ENCODE measurements at places on chromosomes 13 and 19.

GRCh38 chr19:55482156-55482961, 2.6 kb upstream of the NAT14 start:
- no peak for DNase-seq

- DNase-seq, result no peak
These were observed 8.6 kb downstream of the ZNF784 start for GRCh38 chr19:55615543-55616394.

DNA sequence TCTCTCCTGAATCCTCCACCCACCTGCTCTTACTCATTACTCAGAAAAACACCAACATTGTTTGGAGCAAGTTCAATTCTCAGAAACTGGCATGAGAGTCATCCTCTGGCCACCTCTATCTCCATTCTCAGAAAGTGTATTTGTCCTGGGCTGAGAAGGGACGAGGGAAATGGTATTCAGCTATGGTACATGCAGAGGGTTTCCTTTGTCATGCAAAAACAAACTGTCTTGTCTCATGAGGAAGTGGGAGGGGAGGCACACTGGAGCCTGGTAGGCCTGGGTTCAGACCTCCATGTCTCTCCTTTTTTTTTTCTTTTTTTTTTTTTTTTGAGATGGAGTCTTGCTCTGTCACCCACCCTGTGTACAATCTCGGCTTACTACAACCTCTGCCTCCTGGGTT, 31.9 kb upstream of the LILRA2 start:
- DNase-seq, result no peak

- DNase-seq, result no peak
These were observed 132.9 kb downstream of the RAP2A start for GRCh38 chr13:97566907-97567306.

DNA sequence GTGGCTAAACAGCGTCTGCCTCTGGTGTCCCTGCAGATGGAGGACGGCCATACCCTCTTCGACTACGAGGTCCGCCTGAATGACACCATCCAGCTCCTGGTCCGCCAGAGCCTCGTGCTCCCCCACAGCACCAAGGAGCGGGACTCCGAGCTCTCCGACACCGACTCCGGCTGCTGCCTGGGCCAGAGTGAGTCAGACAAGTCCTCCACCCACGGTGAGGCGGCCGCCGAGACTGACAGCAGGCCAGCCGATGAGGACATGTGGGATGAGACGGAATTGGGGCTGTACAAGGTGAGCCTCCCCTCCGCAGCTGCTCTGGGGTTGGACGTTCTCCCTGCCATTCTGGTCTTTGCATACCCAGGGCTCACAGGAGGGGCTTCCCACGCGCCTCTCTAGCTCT, 19.9 kb downstream of the UHRF1 start:
- no peak for DNase-seq

DNA sequence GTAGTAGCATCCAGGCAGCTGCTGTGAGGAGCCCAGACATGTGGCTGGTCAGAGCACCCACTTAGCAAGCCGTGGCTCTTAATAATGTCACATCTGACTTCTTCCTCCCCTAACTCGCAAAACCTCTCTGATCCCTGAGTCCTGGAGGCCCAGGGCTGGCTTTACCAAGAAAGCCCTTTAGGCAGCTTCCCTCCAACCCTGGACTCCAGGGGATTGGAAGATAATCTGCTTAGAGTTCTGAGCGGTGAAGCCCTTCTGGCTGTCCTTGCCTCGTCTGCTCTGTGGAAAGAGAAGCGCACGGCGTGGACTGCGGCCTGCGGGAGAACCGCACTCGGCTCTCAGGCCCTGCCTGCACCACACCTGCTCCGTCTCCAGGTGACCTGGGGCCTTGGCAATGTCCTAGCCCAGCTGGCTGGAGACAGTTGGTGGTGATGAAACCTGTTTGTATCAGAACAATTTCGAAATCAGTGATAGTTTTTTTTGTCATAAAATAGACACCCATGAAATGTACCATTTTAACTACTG, 64.5 kb upstream of the MCF2L start:
- DNase-seq, result no peak

DNA sequence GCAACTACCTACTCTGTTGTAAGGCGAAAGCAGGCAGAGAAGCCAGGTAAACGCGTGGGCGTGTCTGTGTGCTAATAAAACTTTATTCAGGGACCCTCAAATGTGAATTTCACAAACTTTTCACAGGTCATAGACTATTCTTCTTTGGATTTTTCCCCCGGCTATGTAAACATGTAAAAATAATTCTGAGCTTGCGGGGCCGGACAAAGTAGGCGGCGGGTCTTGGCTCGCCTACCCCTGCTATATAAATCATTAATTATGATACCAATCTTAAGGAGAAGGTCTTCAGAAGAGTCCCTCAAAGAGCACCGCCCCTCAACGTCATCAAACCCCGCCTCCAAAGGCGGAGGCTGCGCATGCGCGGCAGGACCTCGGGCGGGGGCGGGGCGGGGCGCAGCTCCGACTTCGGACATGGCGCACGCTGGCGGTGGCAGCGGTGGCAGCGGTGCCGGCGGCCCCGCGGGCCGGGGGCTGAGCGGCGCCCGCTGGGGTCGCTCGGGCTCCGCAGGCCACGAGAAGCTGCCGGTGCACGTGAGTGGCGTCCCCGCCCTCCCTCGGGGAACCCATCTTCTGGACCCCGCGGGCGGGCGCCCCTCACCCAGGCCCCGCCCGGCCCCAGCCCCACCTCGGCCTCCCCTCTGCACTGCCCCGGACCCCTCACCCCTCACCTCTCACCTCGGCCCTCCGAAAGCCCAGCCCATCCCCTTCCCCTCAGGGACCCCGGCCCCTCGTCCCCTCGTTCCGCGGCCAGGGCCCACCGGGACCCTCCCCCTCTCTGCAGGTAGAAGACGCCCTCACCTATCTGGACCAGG, at the start of gene SIN3B:
Gene SIN3B (plus strand): TSS at position 389 of the 812 bp plus-strand sequence. CDS start 23 bp downstream, at position 412.
- DNase-seq, result peak; percentile 95

DNA sequence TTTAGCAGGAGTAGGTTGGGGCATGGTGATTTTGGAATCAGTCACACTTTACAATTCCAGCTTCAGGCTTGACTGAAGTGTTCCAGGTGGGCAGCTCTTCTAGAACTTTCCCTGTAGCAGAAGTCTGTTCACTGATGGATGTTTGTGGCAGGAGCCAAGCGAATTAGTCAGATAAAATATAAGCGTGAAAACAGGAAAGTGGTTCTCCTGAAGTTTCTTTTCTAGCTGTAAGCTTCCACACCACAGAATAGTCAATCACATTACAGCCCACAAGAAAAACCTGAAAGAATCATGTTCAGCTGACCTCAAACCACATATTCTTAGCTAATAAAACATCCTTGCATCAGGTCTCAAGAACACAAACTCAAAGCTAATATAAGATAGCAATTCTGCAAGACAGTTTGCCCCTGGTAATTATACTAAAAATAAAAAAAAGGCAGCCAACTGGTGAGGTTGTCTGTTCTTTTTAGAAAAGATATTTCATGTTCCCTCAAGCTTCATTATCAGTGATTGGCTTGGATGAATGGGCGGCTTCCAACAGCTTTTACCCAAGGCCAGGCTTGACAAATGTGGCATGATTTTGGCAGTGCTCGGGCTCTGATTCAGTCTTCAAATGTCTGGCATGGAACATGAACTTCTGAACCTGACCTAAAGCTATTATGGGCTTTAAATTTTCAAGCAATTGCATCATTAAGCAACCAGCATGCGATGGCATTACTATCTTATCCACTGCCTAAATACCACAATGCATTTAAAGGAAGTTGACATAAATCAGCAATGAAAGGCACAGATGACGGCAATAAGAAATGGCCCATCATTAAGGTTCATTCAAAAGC, 136.8 kb downstream of the DCLK1 start:
- no peak for DNase-seq

- no peak for DNase-seq
These were observed 2190.3 kb upstream of the PCDH20 start for GRCh38 chr13:63605962-63606361.

GRCh38 chr13:95787356-95788099, 110.6 kb downstream of the DNAJC3 start:
- DNase-seq, result no peak

DNA sequence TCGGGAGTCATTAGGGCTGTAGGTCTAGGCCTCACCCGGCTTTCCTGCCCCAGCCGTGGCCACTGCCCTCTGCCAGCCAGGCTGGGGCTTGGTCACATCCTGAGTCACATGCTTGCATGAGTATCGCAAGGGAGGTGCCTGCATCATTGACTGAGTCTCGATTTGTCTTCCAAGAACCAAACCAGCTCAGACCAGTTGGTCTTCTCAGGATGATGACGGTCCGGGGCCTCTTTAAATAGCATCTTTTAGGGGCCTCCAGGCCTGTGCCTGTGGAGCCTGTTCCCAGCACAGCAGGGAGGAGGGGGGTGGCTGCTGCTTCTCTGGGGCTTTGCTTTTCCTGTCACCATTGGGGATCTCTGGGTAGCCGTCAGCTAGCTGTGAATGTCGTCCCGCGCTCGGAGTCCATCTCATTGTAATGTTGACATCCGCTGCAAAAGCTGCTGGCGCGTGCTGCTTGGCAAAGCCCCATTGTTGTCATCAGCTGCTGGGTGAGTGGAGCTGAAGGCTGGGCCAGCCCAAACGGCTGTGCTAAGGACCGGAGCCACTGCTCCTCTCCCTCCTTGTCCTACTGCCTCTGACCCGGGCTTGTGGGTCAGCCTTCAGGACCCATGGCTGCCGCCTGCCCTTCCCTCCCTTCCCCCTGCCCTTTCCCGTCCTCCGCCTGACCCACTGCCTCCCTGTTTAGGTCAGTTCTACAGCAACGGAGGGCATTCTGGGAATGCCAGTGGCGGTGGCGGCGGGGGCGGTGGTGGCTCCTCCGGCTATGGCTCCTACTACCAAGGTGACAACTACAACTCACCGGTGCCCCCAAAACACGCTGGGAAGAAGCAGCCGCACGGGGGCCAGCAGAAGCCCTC, 14.3 kb upstream of the QTRT1 start:
- no peak for DNase-seq

GRCh38 chr19:38806371-38806770, 6.4 kb downstream of the LGALS4 start:
- no peak for DNase-seq

- no peak for DNase-seq
These were observed 5.2 kb upstream of the CDC16 start for GRCh38 chr13:114229506-114229905.

GRCh38 chr13:113901642-113902041, 37.8 kb upstream of the GAS6 start:
- no peak for DNase-seq

GRCh38 chr19:7533281-7533885, 2.1 kb upstream of the PNPLA6 start:
- DNase-seq, result no peak

DNA sequence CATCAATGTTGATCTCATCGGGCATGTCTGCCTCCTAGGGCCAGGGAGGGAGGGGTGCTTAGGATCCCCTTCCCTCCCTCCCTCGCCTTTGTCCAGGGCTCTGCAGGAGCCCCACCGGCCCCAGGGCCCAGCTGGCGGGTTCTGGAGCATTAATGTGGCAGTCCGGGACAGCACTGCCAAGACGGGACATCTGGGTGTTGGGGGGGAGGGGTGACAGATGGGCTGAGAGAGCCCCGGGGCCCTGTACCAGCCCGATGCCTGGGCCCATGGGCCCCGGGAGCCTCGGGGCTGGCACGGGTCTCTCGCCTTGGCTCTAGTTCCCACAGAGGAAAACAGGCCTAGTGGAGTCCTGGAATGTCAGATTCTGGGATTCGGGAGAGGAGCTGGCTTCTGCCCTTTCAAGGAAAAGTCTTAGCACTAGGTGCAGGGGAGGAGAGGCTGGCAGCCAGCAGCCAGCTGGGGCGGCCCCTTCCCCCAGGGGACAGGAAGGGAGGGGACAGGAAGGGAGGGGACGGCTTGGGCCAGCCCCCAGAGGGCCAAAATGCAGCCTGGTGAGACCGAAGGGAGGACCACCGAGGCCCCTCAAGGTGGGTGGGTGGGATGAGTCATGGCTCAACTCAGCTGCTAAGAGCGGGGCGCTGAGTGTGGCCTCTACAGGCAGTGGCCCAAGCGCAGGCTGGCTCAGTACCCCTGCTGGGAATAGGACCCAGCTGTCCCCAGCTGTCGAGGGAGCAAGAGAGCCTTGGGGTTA, 3.1 kb downstream of the PPP1R14A start:
- no peak for DNase-seq

GRCh38 chr19:15421136-15421695, 2.4 kb upstream of the AKAP8L start:
- DNase-seq, result no peak

DNA sequence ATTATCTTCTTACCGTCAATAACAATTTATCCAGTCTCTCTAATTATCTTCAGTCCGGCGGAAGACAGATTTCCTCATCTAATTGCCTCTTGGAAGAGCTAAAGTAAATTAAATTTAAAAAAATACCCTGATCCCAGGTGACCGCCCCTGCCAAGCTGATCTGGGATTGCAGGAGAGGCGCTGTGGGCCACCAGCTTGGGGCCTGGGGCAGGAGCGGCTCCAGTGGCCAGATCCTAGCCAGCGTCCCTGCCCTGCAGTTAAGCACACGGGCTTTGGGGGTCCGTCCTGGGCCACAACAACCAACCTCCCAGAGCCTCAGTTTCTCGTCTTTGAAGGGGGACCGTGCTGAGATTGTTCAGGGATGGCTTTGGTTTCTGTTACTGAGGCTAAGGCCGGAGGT, 12.4 kb upstream of the TMEM255B start:
- no peak for DNase-seq

GRCh38 chr19:7862413-7862951, 11.7 kb downstream of the PRR36 start:
- peak; percentile 78 for DNase-seq

GRCh38 chr13:23616228-23616627, 46.0 kb downstream of the TNFRSF19 start:
- no peak for DNase-seq

DNA sequence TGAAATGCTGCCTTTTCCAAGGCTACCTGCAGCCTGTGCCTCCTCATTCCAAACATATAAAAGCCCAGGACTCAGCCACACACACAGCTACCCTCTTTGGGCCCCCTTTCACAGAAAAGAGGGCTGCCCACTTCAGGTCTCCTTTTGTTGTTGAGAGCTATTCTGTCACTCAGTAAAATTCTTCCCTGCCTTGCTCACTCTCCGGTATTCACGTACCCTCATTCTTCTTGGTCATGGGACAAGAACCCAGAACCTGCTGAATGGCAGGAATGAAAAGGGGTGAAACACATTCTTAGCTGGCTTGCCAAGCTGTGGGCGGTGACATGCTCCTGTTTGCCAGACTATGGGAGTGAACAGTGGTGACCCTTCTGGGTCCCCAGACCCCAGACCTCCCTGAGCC, 338.0 kb upstream of the ATXN8OS start:
- DNase-seq, result peak; percentile 16

- no peak for DNase-seq
These were observed 3.5 kb upstream of the EID2 start for GRCh38 chr19:39543477-39543857.

- no peak for DNase-seq
These were observed 6.4 kb downstream of the ELSPBP1 start for GRCh38 chr19:48000846-48001245.

DNA sequence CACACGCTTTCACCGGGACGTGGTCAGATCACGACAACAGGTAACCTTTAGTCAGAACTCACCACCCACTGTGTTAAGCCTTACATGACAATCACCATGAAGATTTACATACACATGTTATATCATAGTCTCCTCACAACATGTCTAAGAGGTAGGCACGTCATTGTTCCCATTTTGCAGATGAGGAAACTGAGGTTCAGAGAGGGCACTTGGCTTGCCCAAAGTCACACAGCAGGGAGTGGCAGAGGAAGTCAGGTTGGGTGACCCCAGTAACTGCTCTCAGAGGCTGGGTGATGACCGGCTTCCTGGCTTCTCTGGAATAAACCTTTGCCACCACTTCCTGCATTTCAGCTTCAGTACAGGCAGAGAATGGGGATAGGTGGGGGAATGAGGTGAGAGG, 5.3 kb downstream of the KLK10 start:
- DNase-seq, result no peak

Measured in NAMALWA (cell line).